ENCODE measurements at places on chromosomes 7 and 10. TPM values are rescaled to one million over a fixed set of nuclear protein-coding genes. Genes with fewer than 3 reads are reported as not detected.

The LDB3 gene
- total RNA-seq: 0.16 TPM

The OR2A12 gene
- not detected for total RNA-seq

The BHLHA15 gene
- 0.61 TPM for total RNA-seq

The IDI2 gene
- 0.09 TPM for total RNA-seq
